T-helper 1 cell (primary cell): ENCODE measurements at places on chromosomes 11 and 22.

DNA sequence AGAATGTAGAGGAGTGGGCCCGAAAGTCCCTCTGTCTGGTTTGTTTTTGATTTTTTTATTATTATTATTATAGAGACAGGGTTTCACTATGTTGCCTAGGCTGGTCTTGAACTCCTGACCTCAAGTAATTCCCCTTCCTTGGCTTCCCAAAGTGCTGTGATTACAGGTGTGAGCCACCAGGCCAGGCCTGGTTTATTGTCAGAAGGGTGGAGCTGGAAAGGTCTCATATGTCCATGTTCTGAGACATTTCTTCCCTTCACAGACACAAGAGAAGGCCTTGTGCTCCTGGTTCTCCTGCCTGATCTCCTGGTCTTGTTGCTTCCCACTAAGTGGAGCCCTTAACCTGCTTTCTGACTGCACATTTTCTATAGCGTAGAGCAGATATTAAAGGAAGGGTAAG lies 46.0 kb upstream of the CLPB start:
- DNase-seq, result no peak

DNA sequence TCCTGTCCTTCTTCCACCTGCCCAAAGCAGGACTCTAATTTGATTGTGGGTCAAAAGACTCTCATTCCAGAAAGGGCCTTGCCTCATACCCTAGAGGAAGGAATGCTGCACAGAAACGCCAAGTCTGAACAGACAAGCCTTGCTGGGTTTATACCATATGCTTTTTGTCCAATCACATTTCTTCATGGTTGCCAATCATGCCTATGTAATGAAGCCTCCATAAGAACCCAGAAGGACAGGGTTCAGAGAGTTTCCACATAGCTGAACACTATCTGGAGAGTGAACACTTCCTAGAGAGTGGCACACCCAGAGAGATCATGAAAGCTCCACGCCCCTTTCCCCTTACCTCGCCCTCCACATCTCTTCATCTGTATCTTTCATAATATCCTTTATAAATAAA lies 4.8 kb upstream of the SAA2 start:
- no peak for DNase-seq

- DNase-seq, result no peak
These were observed 1.0 kb upstream of the PANX1 start for GRCh38 chr11:94127638-94128037.

GRCh38 chr22:49183826-49184216 lies 643.9 kb downstream of the BRD1 start:
- no peak for DNase-seq

DNA sequence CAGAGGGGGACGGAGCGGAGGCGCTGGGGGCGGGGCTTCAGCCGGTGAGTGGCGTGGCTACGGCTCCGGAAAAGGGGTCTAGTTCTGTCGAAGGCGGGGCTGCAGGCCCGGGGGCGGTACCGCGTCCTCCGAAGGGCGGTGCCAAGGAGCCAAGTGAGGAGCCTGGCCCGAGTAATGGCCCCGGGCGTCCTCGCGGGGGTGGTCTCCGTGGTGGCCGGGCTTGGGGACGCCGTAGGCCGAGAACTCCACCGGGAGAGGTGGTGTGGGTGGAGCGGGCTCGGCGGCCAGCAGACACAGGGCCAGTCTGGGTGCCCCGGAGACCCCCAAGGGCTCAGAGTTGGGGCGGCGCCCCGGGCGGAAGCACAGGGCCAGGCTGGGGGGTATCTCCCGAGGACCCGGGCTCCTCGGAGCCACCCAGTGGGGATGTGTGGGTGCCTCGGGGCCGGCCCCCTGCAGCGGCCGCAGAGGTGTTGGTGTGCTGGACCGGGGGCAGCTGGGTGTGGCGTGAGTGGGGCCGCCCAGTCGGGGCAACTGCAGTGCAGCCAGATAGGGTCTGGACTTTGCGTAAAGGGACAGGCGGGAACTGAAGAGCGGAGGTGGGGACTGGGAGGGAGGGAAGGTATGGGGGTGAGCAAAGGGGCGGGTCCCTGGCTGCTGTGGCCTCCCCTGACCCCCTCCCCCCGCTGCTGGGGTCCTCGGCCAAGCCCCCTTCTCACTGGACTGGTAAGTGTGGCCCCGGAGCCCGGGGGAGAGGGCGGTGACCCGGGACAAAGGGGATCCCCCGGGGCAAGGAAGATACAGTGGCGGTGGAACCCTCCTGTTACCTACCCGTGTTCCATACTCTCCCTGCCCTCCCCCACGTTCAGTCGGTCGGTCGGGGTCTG lies 838 bp downstream of the FKBP2 start:
- no peak for DNase-seq

- no peak for DNase-seq
These were observed 60.5 kb downstream of the CD82 start for GRCh38 chr11:44625759-44626523.

- DNase-seq, result no peak
These were observed 499.8 kb upstream of the CHORDC1 start for GRCh38 chr11:90722552-90723190.

DNA sequence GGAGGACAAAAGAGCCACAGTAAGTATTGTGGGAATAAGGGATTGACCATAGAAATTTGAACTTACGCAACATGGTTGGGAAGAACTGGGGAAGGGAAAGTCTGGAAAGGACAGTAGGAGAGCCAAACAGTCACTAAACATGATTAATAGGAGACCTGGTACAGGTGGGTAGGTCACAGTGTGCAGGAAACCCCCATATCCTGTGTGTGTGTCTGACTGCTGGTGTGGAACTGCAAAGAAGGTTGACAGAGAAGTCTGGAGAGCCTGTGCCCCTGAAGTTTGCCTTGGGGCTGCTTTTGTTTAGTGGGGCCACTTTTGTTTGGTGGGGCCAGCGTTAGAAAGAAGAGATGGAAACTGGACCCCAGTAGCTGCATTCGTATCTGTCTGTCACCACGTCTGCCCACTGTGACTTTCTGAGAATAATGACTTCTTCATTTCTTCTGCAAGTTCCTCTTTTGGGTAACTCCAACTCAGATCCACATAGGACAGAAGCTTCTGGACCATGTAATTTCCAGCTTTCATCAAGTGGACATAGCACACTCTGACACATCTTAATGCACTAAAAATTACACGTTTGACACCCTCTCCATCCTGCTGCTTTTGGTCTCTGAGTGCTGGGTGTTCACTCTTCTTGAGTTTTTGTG lies 126.8 kb upstream of the RAG2 start:
- DNase-seq, result no peak

GRCh38 chr22:23745791-23746190 lies 5.1 kb downstream of the ZNF70 start:
- DNase-seq, result no peak

DNA sequence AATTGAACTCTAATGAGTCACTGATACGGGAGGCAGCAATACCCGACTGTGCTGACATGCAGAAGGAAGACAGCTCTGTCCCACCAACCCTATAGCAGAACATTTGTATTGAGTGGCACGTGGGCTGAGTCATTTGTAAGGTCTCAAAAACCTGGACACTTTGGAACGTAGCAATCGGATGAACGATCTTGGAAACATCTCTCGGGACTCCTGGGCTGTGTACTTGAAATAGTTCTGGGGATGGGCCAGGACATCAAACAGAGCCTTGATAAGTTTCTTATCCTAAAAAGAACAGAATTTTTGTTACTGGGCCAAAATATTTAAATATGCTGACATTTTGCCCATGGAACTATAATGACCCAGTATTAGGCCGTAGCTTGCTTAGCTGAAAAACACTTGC lies 17.1 kb upstream of the NRIP3 start:
- DNase-seq, result no peak

GRCh38 chr22:31841078-31841827 lies 87.4 kb downstream of the DEPDC5 start:
- DNase-seq, result no peak

GRCh38 chr11:48047616-48048015 lies 67.3 kb downstream of the PTPRJ start:
- no peak for DNase-seq

DNA sequence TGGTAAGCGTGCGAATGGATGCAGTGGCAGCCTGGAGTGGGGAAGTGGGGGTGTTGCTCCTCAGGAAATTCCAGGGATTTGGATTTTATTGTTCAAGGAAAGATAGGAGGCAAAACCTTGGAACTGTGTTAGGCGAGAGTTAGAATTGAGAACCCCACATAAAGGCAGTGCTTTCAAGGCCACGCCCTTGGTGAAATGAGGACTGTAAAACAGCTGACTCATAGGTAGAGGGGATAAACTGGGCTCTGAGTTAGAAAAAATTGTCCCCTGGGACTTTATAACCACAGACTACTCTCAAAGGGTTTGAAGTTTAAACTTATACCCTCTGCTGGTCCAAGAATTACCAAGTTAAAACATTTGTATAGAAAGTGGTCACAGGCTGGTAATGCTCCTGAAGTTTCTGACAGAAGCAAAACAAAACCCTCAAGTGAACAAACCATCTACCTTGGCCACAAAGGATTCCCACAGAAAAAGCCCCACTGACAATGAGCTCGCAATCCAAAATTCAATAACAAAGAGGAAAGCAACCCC lies 250.3 kb upstream of the TBCEL start:
- no peak for DNase-seq

- DNase-seq, result no peak
These were observed 335.1 kb upstream of the API5 start for GRCh38 chr11:42976636-42977217.
